ENCODE measurements at places on chromosomes 13 and 19.

DNA sequence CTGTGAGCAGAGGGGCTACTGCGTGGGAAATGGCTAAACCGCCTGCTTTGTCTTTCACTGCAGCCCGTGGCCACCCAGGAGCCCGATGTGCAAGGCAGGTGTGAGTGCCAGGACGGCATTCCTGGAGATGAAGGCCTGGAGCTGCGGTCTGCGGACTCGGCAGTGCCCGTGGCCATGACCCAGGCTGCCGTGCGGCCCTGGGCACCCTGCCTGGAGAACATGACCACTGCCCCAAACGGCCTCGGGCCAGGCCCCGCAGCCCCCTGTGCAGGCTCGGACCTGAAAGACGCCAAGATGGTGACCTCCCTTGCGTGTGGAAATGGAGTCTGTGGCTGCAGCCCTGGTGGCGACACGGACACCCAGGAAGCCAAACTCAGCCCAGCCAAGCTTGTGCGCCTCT is 62.2 kb downstream of the SPATA13 start:
- DNase-seq: no peak

DNA sequence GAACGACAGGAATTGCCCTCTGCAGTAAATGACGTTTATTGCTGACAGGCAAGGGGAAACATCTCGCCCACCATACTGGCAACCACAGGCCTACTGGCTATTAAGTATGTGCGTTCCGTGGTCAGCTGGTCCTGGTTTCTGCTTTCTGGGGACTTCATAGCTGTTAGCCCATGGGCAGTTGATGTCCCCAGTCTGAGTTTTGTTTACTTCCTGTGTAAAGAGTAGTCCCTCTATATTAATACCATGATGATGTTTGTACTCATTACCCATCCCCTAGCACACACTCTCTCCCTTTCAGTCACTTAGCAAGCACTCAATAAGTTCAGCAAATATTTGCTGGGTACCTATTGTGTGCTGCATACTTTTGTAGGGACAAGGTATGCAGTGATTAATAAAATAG is 6.5 kb upstream of the MIA start:
- DNase-seq: no peak

GRCh38 chr13:107233541-107233940 is 665.6 kb upstream of the ARGLU1 start:
- no peak for DNase-seq

- DNase-seq: peak; percentile 48
These were observed 22.3 kb downstream of the NLRP11 start for GRCh38 chr19:55809381-55810058.

- no peak for DNase-seq
These were observed 833 bp downstream of the GAMT start for GRCh38 chr19:1400281-1401137.

DNA sequence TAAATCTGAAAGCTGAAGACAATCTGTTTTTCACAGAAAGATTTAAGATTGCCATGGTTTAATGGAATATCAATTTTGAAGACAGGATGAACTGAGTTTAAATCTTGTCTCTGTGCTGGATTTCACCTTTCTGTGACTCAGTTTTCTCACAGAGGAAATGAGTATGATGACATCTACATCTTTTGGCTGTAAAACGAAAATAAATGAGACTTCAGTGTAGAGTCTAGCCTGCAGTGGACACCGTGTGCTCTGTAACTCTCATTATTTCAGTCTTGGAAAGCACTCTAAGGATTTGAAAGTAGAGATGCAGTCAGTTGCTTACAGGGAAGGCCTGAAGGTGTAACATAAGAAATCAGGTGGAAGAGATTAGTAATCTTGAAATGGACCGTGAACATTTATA is 150.4 kb downstream of the NALCN start:
- peak; percentile 67 for DNase-seq

DNA sequence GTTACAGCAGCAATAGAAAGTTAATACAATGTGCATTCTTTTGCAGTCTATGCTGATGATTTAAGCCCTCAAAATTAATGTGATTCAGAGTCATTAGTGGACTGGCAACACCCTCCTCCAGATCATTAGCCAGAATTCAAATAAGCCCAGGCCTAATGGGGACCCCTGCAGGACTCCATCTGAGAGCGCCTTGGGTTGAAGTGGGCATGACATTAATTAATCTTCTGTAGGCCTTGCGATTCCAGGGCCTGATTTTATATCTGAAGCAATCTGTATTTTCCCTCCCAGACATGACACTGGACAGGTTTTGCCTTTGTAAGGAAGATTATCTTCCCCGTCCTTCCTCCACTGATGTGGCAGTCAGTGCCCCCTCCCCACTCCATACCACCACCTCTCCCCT is 442.9 kb downstream of the FOXO1 start:
- DNase-seq: no peak

DNA sequence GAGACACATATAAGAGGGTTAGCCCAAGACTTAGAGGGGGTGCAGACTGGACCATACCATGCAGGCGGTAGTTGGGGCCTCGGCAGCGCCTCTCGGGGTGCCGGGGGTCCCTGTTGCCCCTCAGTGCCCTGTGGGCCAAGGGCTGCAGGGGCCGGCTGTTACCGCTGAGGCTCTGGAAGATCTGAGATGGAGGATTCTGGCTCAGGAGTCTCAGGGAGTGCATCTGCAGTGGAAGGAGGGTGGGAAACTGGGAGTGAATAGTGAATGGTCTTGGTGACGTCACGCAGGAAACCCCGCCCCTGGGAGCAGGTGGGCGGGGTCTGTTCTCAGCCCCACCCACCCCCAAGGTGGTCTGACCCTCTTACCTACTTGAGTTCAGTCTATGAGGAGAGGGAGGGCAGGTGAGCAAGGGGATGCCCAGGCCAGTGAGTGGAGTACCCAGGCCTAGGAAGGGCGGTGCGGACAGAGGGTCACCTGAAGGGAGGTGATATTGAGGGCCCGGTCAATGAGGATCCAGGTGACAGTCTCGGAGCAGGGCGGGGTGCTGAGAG is 1.7 kb upstream of the DBP start:
- no peak for DNase-seq

- DNase-seq: peak; percentile 87
These were observed 23.4 kb downstream of the DGKH start for GRCh38 chr13:42071672-42072419.

DNA sequence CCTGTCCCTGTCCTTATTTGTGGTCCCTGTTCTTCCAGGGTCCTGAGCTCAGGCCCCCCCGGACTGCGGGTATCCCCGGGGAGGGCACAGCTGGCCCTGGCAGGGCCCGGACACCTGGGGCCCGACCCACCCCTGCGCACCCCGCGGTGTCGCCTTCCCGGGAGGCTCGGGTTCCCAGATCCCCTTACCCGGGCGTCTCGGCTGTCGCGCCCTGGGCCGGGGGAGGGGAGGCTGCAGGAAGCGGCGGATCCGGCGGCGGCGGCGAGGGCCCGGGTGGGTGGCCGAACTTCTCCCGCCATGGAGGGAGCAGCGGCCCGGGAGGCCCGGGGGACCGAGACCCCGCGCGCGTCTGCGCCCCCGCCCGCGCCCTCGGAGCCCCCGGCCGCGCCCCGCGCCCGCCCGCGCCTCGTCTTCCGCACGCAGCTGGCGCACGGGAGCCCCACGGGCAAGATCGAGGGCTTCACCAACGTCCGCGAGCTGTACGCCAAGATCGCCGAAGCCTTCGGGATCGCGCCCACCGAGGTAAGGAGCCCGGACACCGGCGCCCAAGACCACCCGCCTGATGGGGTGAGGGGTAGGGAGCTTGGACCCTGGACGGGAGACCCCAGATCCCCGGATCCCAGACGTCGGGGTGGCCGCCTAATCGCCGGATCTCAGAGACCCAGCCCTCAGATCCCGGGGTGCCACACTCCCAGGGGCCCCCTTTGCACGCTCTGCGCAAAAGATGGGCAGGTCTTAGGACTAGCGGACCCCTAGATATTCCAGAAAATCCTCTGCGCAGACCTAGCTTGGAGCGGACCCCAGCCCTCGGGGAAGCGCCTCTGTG is at the start of gene GIPC3:
GIPC3 (plus strand) TSS at position 178 of the 826 bp plus-strand sequence; CDS start at position 298, 120 bp downstream.
- DNase-seq: no peak

GRCh38 chr19:18659281-18660050 is 22.6 kb downstream of the KLHL26 start:
- DNase-seq: no peak

GRCh38 chr19:50030225-50030624 is 4.4 kb downstream of the ZNF473 start:
- DNase-seq: no peak

DNA sequence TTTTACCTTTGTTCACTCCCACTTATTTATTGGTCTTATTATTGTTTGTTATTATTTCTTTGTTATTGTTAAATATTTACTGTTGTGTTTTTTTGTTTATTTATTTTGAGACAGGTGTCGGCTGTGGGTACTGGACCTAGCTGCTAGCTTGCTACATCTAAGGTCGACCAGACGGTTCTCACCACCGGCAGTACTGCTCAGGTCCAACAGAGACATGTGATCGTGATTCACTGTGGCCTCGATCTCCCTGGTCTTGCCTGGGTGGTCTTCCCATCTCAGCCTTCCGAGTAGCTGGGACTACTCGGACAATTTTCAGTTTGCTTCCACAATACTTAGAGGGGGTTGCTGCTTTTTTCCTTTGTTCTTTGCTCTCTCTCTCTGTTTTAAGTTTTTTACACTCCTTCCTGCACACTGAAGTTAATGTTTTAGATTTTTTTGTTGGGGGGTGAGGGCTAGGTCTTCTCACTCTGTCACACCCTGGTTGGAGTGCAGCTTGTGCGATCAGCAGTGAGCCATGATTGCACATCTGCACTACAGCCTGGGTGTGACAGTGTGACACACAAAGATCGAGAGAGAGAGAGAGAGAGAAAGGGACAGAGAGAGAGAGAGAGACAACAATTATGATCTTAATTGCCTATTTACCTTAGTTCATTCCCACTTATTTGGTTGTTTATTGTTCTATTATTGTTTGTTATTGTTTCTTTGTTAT is 1432.4 kb downstream of the UQCRFS1 start:
- no peak for DNase-seq

GRCh38 chr13:48816700-48817099 is 159.0 kb upstream of the FNDC3A start:
- DNase-seq: peak; percentile 47

- DNase-seq: no peak
These were observed 109.9 kb downstream of the FRY start for GRCh38 chr13:32141462-32141861.

DNA sequence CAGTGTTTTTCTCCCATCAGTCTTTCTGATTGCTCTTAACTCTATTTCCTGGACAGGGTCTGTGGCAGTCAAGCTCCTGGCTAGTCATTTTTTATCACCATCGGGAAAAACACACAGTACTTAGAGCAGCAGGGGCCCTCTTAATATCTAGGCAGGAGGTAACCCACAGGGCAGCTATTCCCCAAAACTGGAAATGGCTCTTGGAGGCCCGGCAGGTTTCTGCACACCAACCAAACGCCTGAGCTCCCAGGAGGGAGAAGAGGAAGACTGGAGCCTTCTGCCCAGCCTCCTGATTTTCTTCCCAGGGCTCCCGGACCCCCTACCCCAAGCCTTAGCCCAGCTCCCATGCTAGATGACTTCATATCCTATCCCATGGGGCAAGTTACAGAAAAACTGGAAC is 49.3 kb upstream of the VSTM2B start:
- DNase-seq: no peak
